Stimulated activated CD8-positive, alpha-beta memory T cell treated with anti-CD3 and anti-CD28 coated beads, Interleukin-2, amount 100 ng/mL, for 48 hours (primary cell): ENCODE measurements at places on chromosomes 3 and 15.

DNA sequence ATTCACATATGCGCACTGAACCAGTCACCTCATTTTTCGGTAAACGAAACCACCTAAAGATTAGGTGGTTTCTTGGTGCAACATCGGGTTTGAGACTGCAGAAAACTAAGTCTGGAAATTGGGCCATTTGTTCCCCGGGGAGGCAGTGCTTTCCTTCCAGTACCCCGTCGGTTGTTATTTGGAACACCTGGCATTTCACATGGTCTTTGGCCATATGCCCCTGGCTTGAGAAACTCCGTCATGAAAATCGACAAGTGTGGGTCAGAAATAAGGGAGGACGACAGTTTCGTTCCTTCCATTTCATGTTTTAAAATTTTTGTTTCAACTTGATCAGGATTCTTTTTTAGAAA, 544 bp upstream of the GATM start:
- no peak for DNase-seq

GRCh38 chr3:150428562-150428961, 20.5 kb downstream of the TSC22D2 start:
- no peak for DNase-seq

DNA sequence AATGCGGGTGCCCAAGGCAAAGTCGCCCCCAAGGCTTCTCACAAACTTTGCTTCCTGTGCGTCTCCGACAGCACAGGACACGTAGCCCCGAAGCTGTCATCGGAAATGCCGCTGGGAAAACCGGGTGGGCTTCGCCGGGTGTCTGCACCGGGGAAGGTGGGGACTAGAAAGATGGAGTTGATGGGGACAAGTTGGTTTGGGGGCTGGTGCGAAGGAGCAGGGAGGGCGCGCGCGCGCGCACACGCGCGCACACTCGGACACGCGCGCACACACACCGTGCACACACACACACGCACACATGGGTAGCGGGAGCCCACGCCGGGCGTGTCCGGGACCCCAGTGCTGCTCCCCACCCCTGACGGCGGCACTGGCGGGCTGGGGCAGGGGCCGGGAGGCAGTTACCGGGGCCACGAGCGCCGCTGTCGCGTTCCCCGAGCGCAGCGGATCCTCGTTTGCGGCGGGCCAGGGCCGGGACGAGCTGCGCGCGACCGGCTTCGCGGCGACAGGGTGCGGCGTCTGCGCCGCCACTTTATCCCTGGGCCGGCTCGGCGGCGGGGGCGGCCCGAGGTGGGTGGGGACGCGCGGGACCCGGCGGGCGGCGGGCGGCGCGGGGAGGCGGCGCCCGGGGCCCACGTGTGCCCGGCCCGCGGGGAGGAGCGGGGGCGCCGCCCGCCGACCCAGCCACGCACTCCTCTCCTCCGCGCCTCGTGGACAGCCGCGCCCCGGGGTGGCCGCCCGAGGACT, 539 bp upstream of the MGLL start:
- no peak for DNase-seq

GRCh38 chr3:120093119-120093910, 932 bp downstream of the GSK3B start:
- DNase-seq, result no peak

- no peak for DNase-seq
Observed at GRCh38 chr3:188272481-188273372, 118.8 kb downstream of the LPP start.

- DNase-seq, result no peak
Observed at GRCh38 chr3:115828401-115828800, 205.1 kb downstream of the GAP43 start.

- peak; percentile 26 for DNase-seq
Observed at GRCh38 chr3:53890726-53891475, 758 bp downstream of the SELENOK start.

DNA sequence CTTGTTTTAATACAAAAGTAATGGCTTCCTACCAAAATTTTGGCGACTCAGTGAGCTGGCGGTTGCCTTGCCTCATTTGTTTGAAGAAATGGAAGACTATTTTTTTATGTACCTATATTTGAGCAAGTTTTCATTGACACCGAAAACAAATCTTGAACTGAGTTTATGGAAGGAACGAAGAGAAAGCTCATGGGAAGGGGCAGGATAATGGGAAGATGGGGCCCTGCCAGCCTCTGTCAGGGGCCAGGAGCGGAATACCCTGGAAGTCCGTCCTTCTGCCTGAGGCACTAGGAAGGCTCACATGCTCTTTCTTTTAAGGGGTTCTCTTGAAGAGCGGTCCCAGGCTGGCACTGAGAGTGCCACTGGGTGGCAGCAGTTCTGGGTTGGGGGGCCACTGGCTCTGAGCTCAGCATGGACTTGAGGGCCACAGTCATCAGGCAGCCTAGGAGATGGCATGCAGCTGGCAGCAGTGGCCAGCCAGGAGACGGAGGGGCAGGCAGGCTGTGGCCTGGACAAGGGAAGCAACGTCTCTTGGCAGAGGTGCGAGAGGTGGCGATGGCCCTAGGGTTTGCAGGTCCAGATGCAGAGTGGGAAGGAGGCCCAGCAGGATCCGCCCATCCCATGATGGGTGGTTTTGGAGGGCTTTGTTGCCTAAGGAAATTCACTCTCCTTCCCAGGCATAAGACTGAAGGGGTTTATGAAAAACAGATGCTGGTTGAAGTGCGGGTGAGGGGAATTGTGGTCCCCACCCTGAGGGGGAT, 41.6 kb downstream of the ISG20 start:
- no peak for DNase-seq

DNA sequence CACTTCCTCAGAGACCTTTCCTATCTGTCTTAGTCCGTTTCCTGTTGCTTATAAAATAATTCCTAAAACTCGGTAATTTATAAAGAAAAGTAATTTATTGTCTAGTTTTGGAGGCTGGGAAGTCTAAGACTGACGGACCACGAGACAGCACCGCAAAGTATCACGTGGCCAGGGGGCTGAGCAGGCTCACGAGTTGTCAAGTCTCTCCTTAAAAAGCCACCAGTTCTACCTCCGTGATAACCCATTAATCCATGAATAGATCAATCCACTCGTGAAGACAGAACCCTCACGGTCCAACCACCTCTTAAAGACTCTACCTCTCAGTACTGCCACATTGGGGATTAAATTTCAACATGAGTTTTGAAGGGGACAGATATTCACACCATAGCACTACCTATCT, 821 bp downstream of the LINS1 start:
- DNase-seq, result peak; percentile 24

DNA sequence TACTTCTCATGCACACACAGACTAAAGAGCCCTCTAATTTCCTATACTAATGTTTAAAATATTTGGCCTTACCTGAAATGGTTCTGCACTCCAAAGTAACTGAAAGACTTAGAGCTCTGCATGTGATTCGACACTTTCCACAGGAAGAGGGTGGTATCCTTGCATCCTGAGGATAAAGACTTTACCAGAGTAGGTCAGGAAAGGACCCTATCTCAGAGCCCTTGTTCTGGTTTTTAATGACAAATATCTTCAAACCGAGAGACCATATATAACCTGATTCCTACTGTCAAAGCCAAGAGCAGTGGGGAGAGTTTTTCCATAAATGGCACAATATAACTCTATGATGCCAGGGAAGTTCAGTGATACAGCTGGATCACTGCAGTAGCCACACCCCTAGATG, at the start of gene GP5:
GP5 (minus strand) TSS at position 101 of the 400 bp plus-strand sequence. CDS start 984 bp downstream, outside the sequence.
- no peak for DNase-seq

DNA sequence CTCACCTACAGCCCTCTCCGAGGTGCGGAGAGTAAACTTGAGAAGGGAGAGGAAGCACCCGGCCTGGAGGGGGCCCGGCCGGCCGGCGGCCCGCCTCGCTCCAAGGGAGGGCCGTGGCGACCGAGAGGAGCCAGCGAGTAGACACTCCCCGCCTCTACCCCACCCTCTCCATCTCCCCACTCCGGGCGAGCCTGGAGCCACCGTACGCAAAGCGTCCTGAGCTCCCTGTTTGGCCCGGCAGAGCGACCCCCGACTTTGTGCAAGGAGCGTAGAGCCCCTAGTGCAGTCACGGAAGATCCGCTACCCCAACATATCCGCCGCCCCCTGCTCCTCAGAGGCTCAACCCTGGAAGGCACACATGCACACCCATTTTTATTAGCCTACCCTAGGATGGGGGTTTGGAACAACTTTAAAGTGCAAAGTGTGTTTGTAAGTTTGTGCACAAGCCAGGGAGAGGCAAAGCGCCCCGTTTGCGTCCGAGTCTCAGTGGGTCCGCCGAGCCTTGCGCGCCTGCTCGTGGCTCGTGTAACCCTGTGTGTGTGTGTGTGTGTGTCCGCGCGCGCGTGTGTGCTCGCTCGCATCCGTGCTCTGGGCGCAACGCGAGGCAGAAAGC, 508 bp upstream of the SMAD6 start:
- DNase-seq, result no peak

- DNase-seq, result no peak
Observed at GRCh38 chr15:49989498-49989897, 129.5 kb downstream of the ATP8B4 start.

- DNase-seq, result no peak
Observed at GRCh38 chr15:68503213-68503612, 71.2 kb upstream of the ITGA11 start.

- no peak for DNase-seq
Observed at GRCh38 chr3:180466401-180467011, 135.5 kb upstream of the TTC14 start.

DNA sequence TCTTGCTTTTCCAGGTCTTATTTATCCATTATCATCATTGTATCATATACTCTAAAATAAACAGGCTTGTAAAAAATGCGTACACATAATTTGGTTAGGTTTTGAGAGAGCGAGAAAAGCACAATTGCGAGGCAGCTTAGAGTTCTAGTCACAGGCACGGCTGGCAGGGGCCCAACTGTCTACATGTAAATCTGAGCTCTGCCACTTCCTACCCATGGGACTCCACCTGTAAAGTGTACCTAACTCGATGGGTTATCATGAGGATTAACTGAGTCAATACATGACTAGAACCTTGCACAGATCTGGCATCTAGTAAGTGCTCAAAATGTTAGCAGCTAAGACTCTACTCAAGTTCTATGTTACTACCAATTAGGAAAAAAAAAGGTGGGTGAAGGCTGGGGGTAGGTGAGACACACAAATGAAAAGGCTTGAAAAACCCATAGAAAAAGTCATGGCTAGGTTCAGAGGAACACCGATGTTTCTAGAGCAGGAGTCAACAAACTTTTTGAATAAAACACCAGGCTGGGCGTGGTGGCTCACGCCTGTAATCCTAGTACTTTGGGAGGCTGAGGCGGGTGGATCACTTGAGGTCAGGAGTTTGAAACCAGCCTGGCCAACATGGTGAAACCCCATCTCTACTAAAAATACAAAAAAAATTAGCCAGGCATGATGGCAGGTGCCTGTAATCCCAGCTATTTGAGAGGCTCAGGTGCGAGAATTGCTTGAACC, 36.2 kb downstream of the GLB1 start:
- no peak for DNase-seq

DNA sequence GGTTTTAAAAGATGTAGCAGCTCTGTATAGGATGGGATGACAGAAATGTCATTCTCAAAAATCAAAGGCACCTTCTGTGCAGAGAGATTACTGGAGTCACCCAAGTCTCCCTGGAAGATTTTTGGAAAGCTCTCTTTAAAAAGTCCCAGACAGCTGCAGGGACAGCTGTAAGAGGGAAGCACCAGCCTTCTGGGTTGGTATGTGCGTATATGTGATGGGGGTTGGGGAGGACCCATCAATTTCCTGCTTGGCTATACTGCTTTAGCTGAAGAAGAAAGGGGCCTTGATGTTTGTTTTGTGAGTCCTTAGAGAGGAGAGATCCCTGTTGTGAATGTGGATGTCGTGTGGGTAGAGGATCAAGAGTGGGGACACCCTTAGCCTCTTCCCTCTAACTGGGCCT, 5.4 kb upstream of the SEC11A start:
- no peak for DNase-seq

DNA sequence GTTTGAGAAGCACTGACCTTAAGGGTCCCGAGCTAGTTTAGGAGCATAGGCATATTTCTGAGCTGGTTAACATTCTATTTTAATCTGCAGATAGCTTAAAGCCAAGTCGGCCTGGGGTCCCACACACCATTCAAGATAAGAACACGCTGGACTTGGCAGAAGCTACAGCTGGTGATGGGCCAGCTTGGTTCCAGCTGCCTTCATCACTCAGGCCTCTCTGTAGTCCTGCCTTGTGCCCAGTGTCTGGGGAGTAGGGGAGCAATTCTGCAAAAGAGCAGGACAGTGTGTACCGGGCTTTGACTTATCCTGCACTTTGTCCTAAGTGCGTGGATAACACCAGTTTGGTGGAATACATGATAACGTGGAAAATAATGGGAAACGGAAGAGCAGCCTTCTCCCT, 164.5 kb downstream of the MEGF11 start:
- no peak for DNase-seq

GRCh38 chr15:91422797-91423196, 322.7 kb downstream of the SV2B start:
- no peak for DNase-seq

DNA sequence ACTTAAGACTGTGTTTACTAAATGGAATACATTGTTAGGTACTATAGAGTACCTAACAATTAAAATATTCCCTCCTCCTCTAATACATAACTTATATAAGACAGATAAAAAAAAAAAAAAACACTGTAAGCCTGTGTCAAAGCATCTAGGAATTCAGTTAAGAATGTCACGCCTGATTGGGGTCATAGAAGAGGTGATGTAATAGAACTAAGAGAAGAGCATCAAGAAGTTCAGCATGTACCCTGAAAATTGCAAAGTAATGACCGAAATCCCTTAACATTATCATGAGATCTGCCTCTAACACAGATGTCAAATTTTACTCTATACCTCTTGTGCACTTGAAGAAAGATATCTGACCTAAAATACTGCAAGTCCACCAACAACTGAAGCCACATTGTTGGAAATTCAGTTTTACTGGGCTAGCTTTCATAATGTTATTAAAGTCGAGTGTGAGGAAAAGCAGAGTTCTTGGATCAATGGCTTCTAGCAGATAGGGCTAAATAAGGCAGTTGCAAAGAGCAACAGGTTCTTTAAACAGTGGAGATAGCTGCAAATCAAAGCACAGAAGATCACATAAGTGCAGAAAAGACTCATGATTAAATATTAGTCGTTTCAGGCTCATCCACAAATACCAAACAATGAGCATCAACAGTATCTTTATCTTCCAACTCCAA, 75.0 kb downstream of the TBL1XR1 start:
- DNase-seq, result no peak

GRCh38 chr3:184558726-184559125, 2.9 kb upstream of the EPHB3 start:
- DNase-seq, result no peak

DNA sequence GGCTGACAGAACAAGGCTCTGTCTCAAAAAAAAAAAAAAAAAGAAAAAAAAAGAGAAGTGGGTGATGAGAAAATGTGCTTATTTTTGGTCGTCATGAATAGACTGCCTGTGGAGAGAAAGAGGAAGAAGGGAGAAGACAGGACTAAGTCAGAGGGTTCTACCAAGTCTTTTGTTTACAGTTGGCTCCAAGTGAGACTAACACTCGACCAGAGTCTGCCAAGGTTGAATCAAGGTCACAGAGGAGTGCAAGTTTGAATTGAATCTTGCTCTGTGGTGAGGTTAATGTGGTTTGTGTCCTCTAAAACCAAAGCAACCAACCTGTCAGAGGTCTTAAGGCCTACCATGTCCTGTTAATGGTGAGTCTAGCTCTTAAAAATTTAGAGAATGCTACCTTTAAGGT, 334.1 kb upstream of the GRM7 start:
- DNase-seq, result no peak
